Stimulated activated CD4-positive, alpha-beta T cell treated with anti-CD3 and anti-CD28 coated beads, Interleukin-1b, Interleukin-23, amount 100 ng/mL, for 48 hours (primary cell): ENCODE measurements at places on chromosomes 2 and 18.

DNA sequence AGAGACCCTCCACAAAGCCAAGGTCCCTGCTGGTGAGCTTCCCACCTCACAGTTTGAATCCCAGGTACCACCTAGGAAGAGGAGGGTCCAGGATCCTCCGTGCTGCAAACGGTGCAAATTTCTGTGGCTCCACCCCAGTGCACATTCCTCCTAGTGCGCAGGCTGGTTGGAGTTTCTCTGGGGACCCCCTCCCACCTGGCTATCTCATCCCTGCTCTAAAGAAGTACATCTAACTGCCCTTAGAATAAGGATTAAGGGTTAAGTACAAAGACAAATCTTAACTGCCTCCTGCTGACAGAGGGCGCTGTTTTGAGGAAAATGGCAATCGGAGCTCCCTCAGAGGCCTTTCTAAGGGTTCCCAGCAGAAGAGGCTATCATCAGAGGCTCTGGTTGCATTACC, 109.6 kb upstream of the FSIP2 start:
- no peak for DNase-seq

DNA sequence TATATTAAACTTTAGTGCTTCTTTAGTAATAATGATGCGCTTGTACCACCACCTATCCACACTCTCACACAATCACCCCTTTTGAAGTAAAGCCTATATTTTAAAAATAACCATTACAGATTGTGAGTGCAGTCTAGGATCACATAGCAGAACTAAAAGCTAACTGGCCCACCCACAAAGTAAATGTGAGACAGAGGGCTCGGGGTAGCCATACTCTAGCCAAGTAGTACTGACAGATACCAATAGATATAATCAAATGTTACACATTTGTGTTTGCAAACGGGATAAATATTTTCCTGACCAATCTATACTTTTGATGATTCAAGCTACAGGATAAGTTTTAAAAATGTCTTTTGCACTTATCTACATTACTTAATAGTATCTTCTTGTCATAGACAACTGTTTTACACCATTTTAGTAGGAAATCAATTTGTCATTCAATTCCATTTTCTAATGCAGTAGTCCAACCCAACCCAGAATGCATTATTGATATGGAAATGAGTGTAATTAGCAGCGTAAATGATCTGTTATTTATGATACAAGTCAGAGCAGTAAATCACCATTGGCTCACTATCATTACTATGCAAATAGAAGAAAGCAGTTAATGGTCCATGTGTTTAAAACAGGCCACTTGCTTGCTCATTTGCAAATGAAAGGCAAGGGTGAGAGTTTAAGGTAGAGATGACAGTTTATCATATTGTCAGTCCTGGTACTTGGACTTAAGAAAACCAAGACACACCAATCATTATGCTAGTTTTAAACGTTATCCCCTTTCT, 111.8 kb downstream of the ERBB4 start:
- DNase-seq: no peak

DNA sequence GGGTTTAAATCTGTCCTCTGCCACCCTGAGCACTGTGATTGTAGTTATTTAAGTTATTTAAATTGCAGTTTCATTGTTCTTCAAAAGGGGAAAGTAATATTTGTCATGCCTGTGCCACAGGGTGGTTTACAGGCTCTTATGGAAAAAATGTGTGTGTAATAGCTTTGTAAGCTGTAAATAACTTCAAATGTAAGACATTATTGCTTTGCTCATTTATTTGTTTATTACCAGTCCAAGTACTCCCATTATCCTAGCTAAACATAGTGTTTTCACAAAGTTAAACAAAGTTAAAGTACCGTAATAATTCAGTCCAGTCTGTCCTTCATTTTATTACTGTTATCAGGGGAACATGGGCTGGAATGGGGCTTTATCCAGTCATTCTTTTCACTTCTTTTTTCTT, 43.4 kb upstream of the IGFBP2 start:
- DNase-seq: no peak

DNA sequence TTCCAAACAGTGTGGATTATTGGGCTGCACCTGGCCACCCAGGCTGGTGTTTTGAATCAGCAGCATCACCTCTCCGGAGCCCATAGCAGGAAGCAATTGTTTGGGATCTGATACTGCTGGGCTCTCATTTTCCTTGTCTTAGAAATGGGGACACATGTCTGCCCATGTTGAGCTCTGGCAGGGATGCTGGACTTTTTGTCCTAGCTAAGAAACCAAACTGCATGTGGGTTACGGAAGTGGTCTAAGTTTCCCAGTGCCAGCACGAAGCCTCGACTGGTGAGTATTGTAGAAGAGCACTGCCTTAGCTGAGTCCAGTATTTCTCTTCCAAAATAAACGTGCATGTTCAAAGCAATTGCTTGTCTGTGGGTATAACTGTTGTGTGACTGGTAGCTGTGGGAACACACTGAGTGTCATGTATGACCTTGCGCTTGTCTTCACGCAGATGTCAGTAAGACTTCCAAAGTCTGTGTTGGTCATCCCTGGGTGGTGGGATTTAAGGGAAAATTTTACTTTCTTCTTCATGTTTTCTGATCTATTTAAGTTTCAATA, 43.6 kb downstream of the SH3RF3 start:
- DNase-seq: no peak

GRCh38 chr2:205403244-205403825, 279.0 kb upstream of the NRP2 start:
- no peak for DNase-seq

- no peak for DNase-seq
Measured at GRCh38 chr2:19866771-19867170, 35.0 kb downstream of the TTC32 start.

- no peak for DNase-seq
Measured at GRCh38 chr2:128466376-128466775, 147.7 kb upstream of the HS6ST1 start.

GRCh38 chr18:9232977-9233376, 96.4 kb downstream of the ANKRD12 start:
- no peak for DNase-seq

DNA sequence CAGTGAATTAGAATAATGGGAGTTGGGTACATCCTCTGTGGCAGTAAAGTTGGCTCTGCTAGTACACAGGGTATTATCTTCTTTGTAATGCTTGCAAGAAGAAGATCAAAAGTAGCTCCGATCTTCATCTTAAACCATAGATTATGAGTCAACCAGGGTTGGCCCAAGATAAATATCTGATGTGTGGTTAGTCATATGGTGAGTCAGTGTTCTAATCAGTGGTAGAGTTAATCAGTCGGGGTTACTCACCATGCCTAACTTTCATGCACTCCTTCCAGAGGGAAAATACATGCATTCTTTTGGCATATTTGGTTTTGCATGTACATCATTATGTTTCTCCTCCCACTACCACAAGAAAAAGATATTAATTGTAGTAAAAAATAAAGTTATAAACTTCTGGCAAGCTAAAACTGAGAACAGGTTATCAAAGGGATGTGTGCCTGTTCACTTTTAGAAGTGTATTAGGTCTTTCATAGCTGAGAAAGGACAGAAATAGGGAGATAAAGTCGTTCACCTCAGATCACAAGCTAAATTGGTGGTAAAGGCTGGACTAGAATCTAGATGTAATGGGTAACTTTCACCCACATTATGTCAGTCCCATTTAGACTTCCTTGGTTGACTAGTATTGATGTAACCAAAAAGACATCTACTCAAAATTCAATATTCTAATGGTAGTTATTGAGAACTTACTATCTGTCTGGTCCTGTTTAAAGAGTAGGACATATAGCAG, 684.4 kb downstream of the IRS1 start:
- DNase-seq: no peak

GRCh38 chr2:64228918-64229317, 84.7 kb upstream of the PELI1 start:
- DNase-seq: no peak

DNA sequence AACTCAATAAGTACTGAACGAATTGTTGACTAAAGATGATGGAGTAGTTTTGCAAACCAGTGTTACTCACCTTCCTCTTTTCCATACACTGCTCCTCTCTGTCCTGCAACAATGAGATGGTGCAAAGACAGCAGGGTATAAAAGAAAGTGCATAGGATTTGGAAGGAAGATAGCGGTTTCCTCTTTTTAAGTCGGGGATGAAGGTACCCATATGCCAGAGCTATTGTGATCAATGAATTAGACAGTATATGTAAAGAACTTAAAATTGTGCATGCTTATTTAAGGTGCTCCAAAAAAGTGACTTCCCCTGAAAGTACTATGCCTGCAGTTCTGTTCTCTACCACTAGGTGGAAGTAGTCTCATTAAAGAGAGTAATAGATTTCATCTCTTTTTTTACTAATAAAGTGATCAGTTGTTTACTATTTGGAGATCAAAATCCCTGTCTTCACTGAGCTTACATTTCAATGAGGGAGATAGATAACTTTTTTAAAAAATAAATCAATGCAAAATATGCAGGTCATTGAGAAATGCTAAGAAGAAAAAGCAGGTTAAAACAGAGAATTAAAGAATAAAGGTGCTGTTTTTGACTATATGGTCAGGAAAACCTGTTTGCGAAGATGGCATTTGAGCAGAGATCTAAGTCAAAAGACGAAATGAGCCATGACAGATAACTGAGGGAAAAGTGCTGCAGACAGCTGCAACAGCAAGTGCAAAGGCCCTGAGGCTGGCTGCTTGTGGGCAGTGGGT, 339.7 kb upstream of the SLC14A2 start:
- no peak for DNase-seq
